Activated B cell treated with CpG ODN at 0.5 μM for 24 hours (primary cell): ENCODE measurements at places on chromosomes 6 and 20.

DNA sequence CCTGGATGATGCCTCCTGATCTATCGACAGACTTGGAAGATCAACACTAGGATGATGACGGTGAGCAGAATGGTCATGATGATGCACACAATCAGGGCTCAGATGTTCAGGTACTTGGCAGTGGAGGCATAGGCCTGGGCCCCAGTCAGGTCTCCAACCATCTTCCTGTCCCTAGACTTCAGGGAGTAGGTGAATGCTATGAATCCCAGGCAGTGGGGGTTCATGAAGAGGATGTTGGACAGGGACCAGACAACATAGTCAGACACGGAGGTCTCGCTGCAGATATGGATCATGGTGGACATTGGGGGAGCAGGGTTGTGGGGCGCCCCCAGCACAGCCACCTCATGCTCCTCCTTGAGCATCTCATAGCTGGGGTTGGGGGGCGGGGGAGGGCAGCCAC is 27.5 kb downstream of the HLA-F start:
- no peak for DNase-seq

GRCh38 chr20:478010-478948 is 15.9 kb upstream of the TBC1D20 start:
- no peak for DNase-seq

DNA sequence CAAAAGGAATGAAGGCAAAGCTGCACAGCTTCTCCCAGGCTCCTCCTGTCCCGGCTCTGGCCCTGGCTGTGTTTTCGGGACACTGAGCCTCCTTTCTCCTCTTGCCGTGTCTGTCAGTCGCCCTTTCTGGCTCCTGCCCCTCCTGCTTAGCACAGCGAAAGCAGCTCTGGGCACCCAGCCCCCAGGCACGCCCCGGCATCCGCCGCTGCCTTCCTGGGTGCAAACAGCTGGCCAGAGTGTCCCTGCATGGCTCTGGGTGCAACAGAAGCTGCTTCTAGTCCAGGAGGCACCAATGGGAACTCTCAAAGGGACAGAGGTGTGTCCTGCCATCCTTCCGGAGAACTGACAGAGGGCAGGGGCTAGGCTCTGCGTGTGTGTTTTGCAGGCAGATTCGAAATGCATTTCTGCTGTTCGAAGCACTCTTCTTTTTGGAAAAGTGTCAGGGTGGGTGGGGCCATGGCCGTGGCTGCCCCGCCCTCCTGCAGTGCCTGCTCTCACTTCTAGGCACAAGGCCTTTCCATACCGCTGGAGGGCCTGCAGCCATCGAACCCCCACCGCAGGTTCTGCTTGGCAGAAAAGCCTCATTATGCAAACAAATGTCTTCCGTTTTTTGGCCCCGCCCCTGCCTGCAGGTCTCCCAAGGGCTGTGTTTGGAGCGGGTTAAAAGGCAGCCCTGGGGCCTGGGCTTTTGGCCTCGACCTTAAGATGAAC is 15.5 kb downstream of the COL9A3 start:
- peak; percentile 59 for DNase-seq

GRCh38 chr6:75282706-75283105 is 1.9 kb downstream of the TMEM30A start:
- no peak for DNase-seq

GRCh38 chr6:163187201-163187600 is 227.3 kb upstream of the QKI start:
- DNase-seq: no peak

GRCh38 chr20:38135651-38136420 is 29.2 kb downstream of the TGM2 start:
- no peak for DNase-seq

GRCh38 chr20:4041748-4042411 is 26.5 kb upstream of the RNF24 start:
- no peak for DNase-seq

DNA sequence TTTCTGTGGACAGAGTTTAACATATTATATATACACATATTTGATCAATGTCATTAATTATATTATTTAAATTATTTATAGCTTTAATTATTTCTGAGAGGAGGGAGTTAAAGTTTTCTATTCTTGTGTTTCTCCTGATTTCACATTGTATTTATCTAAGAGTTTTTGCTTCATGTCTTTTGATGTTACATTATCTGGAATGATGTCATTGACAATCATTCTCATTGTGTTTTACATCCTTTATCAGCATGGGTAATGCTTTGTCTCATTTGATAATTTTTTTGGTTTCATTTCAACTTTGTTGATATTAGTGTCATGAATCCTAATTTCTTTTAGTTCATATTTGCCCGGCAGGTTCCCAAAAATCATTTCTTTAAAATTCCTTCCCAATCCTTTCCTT is 56.7 kb upstream of the TOX2 start:
- DNase-seq: no peak

DNA sequence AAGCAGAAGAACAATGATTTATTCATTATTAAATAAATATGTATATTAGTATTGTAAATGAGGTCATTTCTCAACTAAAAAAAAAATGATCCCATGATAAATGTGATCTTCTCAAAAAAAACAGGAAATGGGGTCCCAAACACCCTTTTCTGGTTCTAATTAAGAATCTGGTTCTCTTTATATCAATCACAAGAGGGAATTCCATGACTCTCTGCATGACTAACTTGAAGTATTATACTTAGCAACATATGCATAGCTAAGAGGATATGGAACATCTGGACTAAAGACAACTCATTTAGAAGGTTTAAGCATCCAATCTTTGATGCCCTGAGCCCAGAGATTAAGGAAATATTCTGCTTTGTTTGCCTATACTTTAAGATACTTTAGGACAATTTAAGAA is 89.7 kb upstream of the EMILIN3 start:
- DNase-seq: no peak
